Left ventricle myocardium superior (tissue), 1 donor: ENCODE measurements at places on chromosomes 3 and 15. TPM values are rescaled to one million over a fixed set of nuclear protein-coding genes. Genes with fewer than 3 reads are reported as not detected.

Gene NOX5
- not detected for total RNA-seq

DNA sequence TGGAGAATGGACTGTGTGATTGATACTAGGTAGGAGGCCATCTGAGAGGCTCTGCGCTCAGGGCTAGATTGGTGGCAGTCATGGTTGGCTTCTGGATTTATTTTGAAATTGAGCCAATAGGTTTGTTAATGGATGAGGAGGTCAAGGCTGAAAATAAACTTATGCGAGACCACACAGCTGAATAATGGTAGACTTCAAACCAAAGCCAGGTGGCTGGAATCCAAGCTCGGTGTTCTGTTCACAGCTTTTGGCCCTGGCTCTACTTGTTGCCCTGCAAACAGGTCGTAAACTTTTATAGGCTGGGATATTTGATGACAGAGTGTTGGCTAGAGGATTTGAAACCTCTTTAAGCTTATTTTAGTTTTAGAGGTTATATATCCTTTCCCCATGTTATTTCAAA lies 160.4 kb downstream of the CHL1 start:
- peak; percentile 31 for DNase-seq

Gene CFAP100
- not detected for total RNA-seq

GRCh38 chr15:31080591-31081014 lies 20.9 kb downstream of the TRPM1 start:
- peak; percentile 76 for DNase-seq

Gene SLC22A13
- not detected for total RNA-seq

DNA sequence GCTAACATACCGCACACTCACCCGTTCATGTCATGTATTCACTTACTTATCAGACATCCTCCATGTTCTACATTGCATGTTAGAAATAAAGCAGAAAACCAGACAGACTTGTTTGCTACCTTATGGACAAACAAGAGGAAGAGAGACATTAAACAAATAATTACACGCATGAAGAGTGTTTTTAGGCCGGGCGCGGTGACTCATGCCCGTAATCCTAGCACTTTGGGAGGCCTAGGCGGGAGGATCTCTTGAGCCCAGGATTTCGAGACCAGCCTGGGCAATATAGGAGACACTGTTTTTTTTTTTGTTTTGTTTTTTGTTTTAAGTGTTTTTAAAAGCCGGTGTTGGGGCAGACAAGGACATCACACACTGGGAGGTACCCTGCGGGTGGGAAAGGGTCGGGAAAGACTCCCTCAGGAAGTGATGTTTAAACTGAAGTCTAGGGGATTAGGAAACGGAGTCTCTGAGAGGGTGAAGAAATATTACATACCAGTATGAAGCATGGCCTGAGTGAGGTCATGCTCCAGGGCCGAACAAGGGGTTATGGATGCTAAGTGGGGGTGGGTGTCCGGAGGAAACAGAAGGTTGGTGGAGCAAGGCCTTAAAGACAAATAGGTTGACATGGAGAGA lies 2.1 kb upstream of the USP3 start:
- no peak for DNase-seq

GRCh38 chr3:159645874-159646273 lies 342.8 kb upstream of the IL12A start:
- DNase-seq: no peak

GRCh38 chr15:36059596-36059995 lies 513.6 kb upstream of the DPH6 start:
- DNase-seq: no peak

DNA sequence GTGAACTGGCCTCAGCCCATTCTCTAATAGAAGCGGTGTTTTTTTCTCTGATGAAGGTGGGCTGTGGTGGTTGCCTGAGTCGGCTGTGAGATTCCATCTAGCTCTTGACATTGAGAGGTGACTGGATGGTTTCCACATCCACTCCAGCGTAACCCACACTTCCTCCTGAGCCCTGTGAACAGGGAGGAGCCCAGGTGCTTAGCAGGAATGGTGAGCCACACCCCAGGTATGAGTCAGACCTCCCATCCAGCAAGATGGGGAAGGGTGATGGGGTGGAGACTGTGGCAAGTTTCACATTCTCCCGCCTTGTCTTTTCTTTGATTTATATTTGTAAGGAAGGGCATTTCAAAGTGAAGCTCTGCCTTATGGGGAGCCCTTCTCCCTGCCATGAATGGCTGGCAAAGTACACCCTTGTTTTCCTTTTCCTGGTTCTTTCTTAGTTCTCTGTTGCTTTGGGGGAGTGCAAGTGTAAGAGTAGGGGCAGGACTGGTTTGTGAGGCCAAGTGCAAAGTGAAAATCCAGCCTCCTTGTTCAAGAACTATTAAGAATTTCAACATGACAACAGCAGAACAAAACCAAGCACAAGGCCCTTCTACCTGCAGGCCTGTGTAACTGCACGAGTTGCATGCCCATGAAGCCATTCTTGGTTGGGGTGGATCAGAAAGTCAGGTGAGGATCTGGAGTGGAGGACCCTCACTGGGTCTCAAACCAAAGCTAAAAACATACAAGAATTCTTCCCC lies 4.6 kb upstream of the TPRG1 start:
- no peak for DNase-seq

DNA sequence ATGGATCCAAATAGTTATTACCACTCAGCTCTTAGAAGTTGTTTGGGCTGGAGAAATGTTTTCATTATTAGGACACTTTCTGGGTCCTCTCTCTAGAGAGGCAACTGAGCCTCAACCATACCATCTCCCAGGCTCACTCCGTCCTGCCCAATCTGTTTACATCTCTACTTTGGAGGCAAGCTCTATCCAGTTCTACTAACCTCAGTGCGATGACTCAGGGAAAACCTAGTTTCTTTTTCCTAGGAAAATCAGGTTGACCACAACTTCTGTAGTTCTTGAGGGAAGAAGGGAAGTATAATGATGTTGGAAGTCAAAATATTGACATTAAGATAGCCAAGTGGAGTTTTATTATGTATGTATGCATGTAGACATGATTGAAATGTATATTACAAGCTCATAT lies 40.4 kb downstream of the LPP start:
- DNase-seq: no peak

- DNase-seq: no peak
These were observed 31.3 kb downstream of the LRRC28 start for GRCh38 chr15:99282586-99282985.

Gene GCSAM
- not detected for total RNA-seq

DNA sequence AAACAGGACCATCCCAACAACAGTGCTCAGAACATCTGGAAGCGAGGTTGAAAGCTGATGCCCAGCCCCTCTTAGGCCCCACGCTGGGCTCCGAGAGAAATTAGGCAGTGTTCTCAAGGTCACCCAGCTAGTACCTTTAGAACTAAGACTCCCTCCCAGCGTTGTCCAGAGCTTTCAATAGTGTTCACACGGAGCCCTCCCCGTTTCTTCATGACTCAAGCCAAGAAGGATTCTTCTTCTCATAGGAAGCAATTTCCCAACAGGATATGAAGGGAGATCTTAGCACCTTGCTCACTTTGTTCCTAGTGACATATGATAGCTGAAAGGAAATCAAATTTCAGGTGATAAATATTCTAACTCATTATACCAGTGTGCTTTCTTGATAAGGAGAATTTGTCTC lies 244.2 kb upstream of the ST8SIA2 start:
- no peak for DNase-seq

Gene KNL1
- total RNA-seq: 0.89 TPM

- no peak for DNase-seq
These were observed 10.0 kb upstream of the ST6GAL1 start for GRCh38 chr3:186920301-186920700.

Gene GOLGA6L7
- total RNA-seq: not detected

Gene LIPH
- total RNA-seq: 0.10 TPM

DNA sequence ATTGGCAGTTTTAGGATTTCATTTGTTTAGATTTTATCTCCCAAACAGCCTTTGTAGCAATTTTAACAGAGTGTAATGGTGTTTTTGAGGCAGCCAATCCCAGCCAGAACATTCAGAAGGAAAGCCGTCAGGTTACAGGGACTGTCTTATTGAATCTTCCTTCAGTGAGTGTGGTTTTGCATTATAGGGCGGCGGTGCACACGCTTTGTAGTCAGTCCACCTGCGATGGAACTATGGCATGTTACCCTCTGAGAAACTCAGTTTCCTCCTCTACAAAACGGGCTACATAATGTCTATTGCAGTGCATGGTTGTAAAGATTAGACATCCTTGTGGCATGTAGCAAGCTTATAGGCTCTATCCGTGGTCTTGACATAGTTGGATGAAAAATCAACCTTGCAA lies 1.0 kb downstream of the LRRC28 start:
- DNase-seq: no peak

GRCh38 chr3:139354661-139355060 lies 10.8 kb downstream of the MRPS22 start:
- no peak for DNase-seq

Gene COL8A1
- 12.0 TPM for total RNA-seq

DNA sequence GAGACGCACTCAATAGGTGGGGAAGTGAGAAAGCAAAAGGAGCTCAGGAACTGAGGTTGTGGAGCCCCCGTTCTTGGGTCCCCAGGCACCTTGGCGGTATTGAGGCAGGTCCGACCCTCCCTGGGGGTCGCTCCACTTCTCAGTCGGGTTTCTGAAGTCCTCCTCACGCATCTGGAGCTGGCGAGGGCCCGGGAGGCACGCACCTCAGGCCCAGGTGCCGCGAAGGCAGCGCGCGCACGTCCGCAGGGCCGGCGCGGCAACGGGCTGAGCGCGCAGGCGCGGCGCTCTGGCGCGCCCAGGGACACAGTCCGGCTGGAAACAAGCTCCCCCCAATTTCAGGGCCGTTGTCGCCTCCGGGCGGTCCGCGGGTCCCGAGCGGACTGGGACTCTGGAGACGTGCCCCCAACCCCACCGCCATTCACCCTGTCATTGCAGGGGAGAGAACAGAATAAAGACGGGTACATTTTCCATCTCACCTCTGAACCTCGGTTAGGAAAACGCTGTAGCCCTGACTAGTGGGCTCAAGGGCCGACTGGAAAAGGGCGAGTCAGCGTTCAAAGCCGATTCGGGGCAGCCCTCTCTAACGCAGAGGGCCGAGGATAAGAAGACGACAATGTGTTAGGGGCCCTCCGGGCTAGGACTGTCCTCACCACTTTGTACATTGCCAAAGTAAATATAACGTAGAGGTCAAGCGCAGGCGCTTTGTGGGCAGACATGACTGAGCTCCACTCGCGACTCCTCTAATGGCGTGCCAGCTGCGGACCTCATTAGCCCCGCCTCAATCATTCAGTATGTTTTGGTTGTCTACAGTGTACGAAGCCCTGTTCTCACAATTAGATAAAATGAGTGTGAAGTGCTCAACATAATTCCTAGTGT lies at the start of gene ZNF770:
ZNF770 (minus strand) TSS at position 261 of the 876 bp plus-strand sequence. CDS start 4,853 bp downstream, outside the sequence.
- peak; percentile 85 for DNase-seq

- DNase-seq: no peak
These were observed 146.7 kb downstream of the FBN1 start for GRCh38 chr15:48498828-48499227.

DNA sequence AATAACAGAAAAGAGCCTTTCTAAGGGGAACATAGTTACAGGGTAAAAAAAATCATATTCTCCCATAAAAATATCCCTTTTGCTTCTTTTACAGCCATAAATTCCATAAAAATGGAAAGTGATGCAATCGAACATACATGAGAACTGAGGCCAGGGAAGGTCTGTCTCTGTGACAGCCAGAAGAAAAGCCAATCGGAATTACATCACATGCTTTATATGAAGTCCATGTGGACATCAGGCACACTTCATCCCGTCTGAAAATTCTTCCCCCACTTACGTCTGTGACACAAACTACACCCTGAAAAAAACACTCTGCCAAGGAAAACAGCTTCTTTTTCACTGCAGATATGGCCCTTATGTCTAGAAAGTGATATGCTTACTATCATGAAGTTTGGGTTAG lies 323.5 kb downstream of the ERC2 start:
- DNase-seq: no peak

Gene GREM1
- 0.52 TPM for total RNA-seq

Gene SLC9C1
- 2.3 TPM for total RNA-seq

- DNase-seq: no peak
These were observed 179.5 kb downstream of the ANXA2 start for GRCh38 chr15:60218256-60218655.

GRCh38 chr15:48062148-48062872 lies 58.5 kb upstream of the SLC24A5 start:
- DNase-seq: no peak

DNA sequence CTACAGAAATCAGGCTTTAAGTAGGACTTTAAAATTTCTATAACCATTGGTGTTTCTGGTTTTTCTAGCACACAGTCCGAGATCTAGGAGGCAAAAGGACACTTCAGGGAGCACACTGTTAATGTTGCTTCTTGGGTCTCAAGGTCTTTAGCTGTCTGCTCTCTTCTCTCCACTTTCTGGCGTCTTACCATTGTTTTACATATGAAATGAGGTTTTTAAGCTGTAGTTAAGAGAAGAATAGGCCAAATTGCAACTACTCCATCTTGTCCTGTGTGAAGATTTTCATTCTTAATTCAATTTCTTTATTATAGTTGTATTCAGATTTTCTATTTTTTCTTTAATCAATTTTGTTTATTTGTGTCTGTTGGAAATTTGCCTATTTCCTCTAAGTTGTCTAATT lies 151.4 kb downstream of the WNT7A start:
- no peak for DNase-seq

- no peak for DNase-seq
These were observed 21.8 kb downstream of the MGLL start for GRCh38 chr3:127800508-127800907.

- DNase-seq: no peak
These were observed 703.8 kb upstream of the NR2F2 start for GRCh38 chr15:95626501-95627361.

Gene AMT
- total RNA-seq: 30.5 TPM

DNA sequence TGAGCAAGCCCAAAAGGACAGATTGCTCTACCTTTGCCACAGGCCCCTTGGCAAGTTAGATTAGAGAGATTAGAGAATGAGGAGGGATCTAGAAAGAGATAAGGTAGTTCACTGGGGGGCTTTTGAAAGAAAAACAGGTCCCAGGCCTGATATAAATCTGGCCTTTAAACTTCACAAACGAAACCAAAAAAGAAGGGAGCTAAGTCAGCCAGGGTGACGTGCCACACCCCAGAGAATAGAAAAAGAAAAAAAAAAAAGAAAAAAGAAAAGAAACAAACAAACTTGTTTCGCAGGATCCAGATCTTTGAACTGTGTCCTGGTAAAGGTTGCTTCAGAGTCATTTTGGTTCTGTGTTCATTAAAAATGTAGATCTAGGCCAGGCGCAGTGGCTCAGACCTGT lies 3.6 kb downstream of the KAT2B start:
- DNase-seq: no peak

- DNase-seq: no peak
These were observed 2.5 kb downstream of the IL1RAP start for GRCh38 chr3:190516416-190516815.

- no peak for DNase-seq
These were observed 89.6 kb upstream of the THBS1 start for GRCh38 chr15:39491115-39491885.

GRCh38 chr3:157128771-157129681 lies 30.9 kb downstream of the CCNL1 start:
- DNase-seq: peak; percentile 44

DNA sequence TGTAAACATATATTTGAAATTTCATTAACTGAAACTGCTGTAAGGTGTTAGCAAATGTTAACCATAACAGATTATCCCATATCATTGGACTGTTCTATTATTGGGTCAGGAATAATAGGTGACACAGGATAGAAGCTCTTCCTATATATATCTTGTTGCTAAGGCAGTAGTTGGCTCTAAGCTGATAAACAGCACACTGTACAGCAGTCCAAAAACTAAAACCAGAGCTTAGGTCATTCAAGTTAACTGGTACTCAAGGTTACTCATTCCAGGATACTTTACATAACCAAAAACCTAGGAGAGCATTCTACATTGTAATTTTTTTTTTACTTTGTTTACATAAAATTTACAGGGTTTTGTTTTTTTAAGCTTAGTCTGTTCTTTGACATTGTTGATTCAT lies 8.9 kb downstream of the DNAJC19 start:
- no peak for DNase-seq
